GM23248 (cell line): ENCODE measurements at places on chromosomes 5 and 9. TPM values are rescaled to one million over a fixed set of nuclear protein-coding genes. Genes with fewer than 3 reads are reported as not detected.

BRD8 gene
- polyA plus RNA-seq = 59.9 and 64.7 TPM in 2 replicates

PCDHA10 gene
- polyA plus RNA-seq = 0.13 and 0.26 TPM in 2 replicates

STPG3 gene
- polyA plus RNA-seq = not detected in 2 replicates

DNAI1 gene
- not detected in 2 replicates for polyA plus RNA-seq

WHRN gene
- polyA plus RNA-seq = 1.5 and 1.8 TPM in 2 replicates

COL15A1 gene
- 8.8 and 9.7 TPM in 2 replicates for polyA plus RNA-seq

SPINK13 gene
- not detected in 2 replicates for polyA plus RNA-seq

PTGES gene
- polyA plus RNA-seq = 22.0 and 22.4 TPM in 2 replicates

ANKRD55 gene
- polyA plus RNA-seq = not detected in 2 replicates

FYB1 gene
- polyA plus RNA-seq = 0.08 and 0.11 TPM in 2 replicates

ADAMTS2 gene
- 61.3 and 62.0 TPM in 2 replicates for polyA plus RNA-seq
